PC-9 (cell line): ENCODE measurements at places on chromosomes 5 and 9. TPM values are rescaled to one million over a fixed set of nuclear protein-coding genes. Genes with fewer than 3 reads are reported as not detected.
A peak's percentile ranks its signal among the peaks of the same experiment; 100 is the strongest.

DNA sequence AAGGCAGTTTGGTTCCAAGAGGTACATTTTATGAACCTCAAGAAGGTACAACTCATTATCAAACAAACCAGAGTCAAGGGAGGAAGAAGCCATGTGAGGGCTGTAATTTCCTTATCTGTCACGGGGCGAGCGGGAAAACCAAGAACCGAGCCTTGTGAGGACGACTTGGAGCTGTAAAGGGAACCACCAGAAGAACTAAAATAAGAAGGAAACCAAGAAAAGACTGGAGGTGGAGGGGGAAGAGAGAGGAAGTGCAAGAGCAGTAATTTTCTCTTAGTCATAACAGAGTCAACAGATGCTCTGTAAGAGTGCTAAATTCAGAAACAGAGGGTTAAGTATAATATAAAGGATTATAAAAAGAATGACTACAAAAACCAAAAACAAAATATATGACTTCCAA is 127.1 kb downstream of the DIRAS2 start:
- H3K4me3 ChIP-seq = no peak overlapping the region
- no peak overlapping the region for H3K27ac ChIP-seq
- no peak for DNase-seq
- no peaks in the 10 kb centered on the region for H3K27me3 ChIP-seq

DNA sequence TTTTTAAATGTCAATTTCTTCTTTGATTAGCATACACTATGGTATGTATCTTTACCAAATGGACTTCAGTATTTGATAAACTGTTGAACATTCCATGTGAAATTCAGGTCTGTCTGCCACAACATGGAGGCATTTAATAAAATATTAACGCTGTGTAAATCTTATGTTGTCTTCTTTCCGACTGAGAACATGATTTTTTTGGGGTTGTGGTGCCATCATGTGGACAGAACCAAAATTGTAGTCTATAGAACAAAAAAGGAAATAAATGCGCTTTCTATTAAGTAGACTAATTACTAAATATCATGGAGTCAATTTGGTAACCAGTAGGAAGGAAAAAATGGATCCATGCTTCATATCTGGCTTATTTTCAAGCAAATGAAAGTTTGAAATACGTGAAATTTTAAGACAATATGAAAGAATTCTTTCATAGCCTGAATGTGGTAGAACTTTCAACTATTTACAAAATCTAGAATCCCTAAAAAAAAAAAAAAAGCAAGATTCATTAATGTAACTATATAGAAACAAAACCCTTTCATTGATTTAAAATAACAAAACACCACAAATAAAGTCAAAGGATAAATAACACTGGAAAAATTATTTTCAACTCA is 2.8 kb upstream of the PLK2 start:
- H3K4me3 ChIP-seq = no peak overlapping the region
- peak overlapping the region; percentile 31 for H3K27ac ChIP-seq
- H3K36me3 ChIP-seq = peaks cover 15% of the 10 kb centered on the region
- no peak for DNase-seq
- peaks cover 6% of the 10 kb centered on the region; the same call in 1 of the 2 replicates for H3K4me1 ChIP-seq

FXN gene
- 12.0 and 19.5 TPM in 2 replicates for total RNA-seq

DNA sequence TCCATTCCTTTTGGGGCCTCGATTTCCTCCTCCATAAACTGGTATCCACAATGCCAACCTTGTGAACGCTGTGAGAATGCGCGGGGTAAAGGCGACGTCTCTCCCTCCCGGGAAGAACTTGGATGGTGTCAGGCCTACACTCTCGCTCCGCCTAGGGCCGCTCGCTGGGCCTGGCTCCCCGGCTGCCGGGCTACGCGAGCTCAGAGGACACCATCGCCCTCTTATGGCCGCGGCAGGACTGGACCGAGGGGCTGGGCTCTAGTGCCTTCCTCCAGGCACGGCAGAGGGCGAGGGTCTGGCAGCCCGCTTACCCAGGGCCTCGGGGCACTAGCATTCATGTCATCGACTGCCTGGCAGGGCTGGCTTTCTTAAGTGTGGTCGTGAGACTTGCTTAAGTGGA is 1.3 kb upstream of the EXOSC2 start:
- H3K4me1 ChIP-seq = peaks cover 22% of the 10 kb centered on the region
- H3K36me3 ChIP-seq = peaks cover 12% of the 10 kb centered on the region
- H3K27ac ChIP-seq = no peak overlapping the region
- no peaks in the 10 kb centered on the region for H3K27me3 ChIP-seq
- no peak overlapping the region for H3K4me3 ChIP-seq

GRCh38 chr9:107274953-107275422 is 8.1 kb upstream of the RAD23B start:
- peak; percentile 51 for DNase-seq
- H3K4me1 ChIP-seq = peaks cover 39% of the 10 kb centered on the region
- no peaks in the 10 kb centered on the region for H3K36me3 ChIP-seq
- no peak overlapping the region for H3K4me3 ChIP-seq
- no peaks in the 10 kb centered on the region for H3K27me3 ChIP-seq

SOX30 gene
- 0.11 TPM in 1 of 2 replicates, not detected in the other for total RNA-seq

GRCh38 chr5:40991981-40992559 is 79.1 kb downstream of the MROH2B start:
- peak overlapping the region; percentile 60 for H3K27ac ChIP-seq
- no peaks in the 10 kb centered on the region for H3K36me3 ChIP-seq
- H3K4me1 ChIP-seq = peaks cover 38% of the 10 kb centered on the region
- DNase-seq = no peak
- peak overlapping the region; percentile 7; the same call in 1 of the 2 replicates for H3K4me3 ChIP-seq
- no peaks in the 10 kb centered on the region for H3K27me3 ChIP-seq

DNA sequence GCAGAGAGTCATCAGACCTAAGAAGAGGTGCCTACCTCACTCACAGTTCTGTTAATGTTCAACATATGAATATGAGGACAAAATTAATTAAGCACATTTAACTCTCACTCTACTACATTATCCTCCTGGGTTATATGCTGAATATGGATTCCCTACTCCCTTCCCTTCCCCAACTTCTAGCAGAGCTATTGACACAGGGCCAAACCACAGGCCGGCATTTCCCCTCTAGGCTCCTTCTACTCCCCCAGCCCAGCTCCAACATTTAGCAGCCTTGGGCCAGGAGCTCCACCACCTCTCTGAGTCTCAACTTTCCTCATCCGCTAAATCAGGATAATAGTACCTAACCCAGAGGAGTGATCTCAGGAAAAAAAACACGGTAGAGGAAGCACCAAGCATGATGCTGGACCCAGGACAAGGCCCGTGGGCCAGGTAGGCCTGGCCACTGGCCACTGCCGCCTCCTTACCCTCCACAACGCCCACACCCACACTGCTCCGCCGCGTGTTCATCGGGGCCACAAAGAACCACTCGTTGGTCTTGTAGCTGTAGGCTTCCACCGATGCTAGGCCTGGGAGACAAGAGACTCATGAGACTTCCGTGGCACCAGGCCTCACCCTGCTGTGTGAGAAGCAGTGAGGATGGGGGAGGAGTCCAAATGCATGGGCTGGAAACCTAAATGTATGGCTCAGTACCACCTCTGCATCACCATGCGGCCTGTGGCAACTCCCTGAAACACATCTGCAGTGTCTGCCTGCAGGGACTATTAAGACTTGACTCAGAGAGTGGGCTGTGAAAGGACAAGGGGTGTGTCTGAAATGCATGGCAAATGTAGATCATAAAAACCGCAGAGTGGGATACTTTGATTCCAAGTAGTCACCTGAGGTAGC is 98.8 kb downstream of the KLHL3 start:
- H3K27ac ChIP-seq = no peak overlapping the region
- H3K4me1 ChIP-seq = no peaks in the 10 kb centered on the region
- no peaks in the 10 kb centered on the region for H3K36me3 ChIP-seq
- no peaks in the 10 kb centered on the region for H3K27me3 ChIP-seq
- H3K4me3 ChIP-seq = no peak overlapping the region

- no peak overlapping the region for H3K27ac ChIP-seq
- H3K4me3 ChIP-seq = no peak overlapping the region
- DNase-seq = no peak
- no peaks in the 10 kb centered on the region for H3K36me3 ChIP-seq
Measured at GRCh38 chr5:176153741-176154140, 84.5 kb upstream of the SIMC1 start.
